ENCODE measurements at places on chromosomes 5 and 9.
A peak's percentile ranks its signal among the peaks of the same experiment; 100 is the strongest.

DNA sequence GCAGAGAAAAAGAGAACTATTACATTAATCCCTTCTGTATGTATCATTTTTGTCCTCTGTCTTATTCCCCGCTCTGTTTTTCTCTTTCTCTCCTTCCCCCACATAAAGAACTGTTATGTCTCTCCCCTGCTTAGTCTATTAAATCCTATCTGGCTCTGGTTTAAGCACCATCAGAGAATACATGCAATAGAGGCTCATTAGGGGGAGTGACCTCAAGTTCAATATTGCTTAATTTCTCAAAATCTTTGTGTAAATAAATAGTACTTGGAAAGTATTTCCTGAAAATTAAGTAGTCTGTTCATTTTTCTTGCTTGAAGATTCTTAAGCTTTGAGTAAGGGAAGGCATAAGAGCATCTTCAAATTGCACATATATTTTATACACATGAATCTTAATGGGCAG lies 41.2 kb upstream of the FAM174A start:
- no peak for DNase-seq

DNA sequence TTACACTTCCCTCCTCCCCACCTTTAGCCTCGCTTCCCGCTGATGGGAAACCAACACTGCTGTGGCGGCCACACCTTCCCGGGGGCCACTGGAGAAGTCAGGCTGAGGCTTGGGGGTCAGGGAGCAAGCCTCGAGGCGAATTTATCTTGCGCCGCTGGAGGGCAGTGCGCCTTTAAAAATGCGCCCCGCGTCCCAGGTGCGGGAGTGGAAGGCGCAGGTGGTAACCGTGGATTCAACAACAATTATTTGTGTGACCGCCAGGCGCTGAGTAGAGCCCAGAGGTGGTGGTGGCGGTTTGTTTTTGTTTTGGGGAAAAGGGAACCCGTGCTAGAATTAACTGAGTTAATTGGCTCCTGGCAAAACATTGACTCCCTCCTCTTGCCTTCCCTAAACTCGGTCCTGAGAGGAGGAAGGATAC lies 1.1 kb downstream of the CFAP77 start:
- peak; percentile 68 for DNase-seq

GRCh38 chr9:9108641-9109040 lies 1309.1 kb upstream of the DMAC1 start:
- DNase-seq: no peak

GRCh38 chr5:107876906-107877305 lies 206.2 kb upstream of the EFNA5 start:
- DNase-seq: no peak

- DNase-seq: no peak
These were observed 60.4 kb upstream of the TMED7 start for GRCh38 chr5:115686051-115686737.

- DNase-seq: peak; percentile 27
These were observed 9.5 kb upstream of the COMMD10 start for GRCh38 chr5:116075191-116075831.

DNA sequence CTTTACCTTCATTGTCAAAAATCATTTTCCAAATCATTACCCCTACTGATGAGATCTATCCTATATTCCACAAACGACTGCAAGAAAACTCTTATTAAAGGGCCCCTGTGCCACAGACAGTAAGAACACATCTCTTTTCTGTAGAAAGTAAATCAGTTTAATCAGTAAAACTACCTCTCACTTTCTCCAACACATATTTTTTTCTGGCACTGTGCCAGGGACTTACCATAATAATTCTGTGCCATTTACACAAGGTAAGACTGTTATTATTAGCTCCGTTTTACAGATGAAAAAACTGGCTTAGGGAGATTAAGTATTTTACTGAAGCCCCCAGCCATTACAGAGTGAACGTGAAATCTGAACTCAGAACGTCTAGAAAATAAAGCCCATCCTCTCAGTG lies 587.0 kb upstream of the COX7C start:
- no peak for DNase-seq

DNA sequence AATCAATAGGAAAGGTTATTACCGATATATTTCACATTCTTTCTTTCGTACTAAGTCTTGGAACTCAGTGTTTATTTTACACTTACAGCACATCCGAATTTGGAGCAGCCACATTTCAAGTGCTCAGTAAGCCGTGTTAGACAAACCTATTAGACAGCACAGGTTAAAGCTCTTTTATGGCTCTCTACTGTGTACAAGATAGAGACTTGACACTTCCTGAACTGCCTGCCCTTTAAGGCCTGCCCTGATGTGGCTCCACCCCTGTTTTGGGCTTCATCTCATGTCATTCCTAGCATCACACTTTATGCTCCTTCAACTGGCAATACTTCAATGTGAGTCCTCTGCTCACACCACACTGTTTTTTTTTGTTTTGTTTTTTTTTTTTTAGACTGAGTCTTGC lies 23.5 kb upstream of the SUSD1 start:
- DNase-seq: no peak

DNA sequence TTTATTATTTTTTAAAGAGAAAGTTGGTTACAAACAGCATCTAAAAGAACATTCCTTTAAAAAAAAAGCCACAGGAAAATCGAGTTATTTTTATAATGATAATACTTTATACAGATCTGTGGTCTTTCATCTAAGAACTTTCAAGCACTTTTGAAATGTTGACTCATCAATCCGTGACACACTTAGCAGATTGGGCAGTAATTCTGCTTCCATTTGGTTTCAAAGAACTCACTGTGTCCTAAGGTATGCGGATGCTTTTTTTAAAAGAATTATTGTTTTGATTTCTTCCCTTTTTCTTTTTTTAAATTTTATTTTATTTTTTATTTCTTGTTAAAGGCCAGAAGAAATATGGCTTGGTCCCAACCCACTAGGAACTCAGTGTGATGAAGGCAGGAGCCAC lies 147.8 kb downstream of the AOPEP start:
- DNase-seq: no peak

DNA sequence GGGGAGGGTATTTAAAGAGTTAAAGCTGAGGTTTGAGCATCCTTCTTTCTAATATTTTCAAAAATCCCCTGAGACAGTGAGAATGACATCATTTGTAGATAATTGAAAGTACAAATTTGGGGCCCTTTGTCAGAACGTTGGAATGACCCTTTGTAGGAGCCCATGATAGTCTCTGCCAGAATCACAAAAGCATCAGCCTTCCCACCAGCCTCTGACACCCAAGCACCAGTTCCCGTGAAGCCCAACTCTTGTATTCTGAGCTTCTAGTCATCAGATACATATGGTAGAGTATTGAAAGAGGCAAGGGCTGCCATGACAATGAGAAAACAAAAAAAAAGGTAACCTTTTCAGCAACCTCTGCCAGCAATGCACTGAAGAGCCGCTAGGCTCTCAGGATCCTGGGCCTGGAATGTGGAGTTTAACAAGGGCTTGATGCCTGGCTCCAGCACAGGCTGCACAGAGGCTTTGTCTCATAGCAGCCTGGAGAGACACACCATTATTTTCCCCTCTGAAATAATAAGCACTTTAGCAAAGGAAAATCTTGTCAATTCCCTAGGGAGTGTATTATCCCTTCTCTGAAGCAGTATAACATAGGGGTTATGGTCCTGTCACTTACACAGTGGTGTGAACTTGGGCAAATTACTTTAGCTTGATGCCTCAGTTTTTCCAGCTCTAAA lies 114.4 kb downstream of the ZNF608 start:
- no peak for DNase-seq

DNA sequence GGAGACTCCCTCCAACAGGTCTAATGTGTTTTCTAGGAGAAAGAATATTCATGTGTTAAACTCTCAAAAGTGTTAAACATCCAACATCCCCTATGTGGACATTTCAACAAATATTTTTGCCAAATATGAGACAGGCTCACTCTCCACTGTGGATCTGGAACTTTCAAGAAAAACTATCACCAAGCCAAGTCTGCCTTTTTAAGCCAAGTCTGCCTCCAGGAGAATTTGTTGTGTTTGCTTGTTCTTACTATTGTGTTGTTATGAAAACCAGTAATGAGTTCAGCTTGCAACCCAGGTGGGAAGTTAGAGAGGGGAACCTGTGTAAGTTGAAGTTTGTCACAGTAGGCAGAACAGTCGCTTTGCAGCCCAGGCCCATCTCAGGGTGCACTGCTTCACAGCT lies 228.1 kb downstream of the NFIB start:
- no peak for DNase-seq

GRCh38 chr9:110099236-110100095 lies 108.5 kb downstream of the C9orf152 start:
- no peak for DNase-seq

DNA sequence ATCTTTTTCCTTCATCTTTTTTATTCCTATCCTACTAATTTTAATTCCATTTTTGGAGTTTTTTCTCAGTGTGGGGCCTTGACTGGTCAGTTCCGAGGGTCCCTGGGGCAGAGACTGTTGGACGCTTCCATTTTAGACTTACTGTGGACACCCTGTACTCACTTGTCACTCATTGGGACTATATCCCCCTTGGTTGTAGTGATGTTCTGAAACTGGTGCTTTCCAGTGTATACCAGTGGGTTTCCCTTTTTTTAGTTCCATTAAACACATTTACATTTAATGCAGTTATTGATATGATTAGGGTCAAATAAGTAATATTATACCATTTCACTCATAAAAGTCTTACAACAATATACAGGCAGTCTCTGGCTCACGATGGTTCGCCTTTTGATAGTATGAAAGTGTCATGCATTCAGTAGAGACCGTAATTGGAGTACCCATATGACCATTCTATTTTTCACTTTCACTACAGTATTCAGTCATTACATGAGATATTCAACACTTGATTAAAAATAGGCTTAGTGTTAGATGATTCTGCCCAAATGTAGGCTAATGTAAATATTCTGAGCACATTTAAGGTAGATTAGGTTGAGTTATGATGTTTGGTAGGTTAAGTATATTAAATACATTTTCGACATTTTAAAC lies 46.0 kb downstream of the CNOT6 start:
- DNase-seq: no peak

DNA sequence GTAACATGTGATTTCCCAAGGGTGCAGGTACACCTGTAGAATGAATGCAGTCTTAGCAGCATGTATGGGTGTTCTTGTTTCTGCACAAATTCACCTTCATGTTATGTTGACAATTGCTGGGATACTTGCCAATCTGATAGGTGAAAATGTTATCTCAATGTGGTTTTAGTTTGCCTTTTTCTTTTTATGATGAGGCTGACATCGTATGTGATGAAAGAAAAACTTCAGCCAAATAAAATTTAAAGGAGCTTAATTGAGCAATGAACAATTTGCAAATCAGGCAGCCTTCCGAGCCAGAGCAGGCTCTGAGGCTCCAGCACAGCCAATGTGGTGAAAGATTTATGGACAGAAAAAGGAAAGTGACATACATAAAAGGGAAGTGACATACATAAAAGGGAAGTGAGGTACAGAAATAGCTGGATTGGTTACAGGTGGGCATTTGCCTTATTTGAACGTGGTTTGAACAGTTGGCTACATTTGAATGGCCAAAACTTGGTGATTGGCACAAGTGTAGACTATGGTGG lies 10.5 kb downstream of the TAL2 start:
- no peak for DNase-seq

DNA sequence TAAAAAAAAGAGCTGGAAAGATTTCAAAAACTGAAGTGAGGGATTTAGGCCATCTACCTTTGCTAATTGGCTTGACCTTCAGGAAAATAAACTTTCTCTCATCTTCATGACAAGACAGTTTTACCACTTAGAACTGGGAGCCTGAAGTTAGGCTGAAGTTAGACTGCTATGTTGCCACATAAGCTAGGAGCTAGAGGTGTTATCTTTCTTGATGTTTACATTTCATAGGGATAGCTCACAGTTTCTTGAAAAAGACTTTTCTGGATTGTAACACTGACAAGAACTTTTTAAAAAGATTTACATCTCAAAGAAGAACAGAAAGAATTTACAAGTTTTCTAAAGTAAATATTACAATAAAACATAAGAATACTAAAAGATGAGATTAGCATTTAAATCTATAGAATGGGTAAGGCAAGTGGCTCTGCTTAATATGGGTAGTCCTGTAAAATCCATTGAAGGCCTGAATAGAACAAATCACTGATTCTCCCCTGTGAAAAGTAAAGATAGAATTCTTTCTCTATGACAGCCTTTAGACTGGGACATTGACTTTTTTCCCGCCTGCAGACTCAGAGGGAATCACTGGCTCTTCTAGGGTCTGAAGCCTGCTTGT lies 1665.4 kb upstream of the CDH9 start:
- no peak for DNase-seq

DNA sequence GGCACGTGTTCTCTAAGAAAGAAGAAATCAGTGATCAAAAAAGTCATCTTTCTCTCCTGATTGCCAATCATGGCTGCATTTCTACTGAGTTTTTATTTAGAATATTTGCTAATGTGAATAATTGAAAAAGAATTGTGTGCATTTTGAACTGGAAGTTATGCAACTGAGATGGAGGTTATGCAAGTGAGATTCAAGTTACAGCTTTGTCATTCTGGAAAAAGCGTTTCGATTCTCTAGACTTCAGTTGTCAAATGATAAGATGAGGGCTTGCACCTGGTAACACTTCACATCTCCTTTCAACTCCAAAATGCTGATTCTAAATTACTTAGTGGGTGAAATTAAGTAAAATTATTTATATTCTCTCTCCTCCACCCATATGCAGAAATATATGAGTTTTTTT lies 36.4 kb downstream of the C6 start:
- DNase-seq: no peak

- no peak for DNase-seq
These were observed 231.4 kb upstream of the CDH9 start for GRCh38 chr5:27269766-27270165.

GRCh38 chr5:156836846-156837245 lies 13.2 kb upstream of the PPP1R2B start:
- no peak for DNase-seq

GRCh38 chr5:2960294-2960693 lies 208.8 kb upstream of the IRX2 start:
- DNase-seq: no peak

DNA sequence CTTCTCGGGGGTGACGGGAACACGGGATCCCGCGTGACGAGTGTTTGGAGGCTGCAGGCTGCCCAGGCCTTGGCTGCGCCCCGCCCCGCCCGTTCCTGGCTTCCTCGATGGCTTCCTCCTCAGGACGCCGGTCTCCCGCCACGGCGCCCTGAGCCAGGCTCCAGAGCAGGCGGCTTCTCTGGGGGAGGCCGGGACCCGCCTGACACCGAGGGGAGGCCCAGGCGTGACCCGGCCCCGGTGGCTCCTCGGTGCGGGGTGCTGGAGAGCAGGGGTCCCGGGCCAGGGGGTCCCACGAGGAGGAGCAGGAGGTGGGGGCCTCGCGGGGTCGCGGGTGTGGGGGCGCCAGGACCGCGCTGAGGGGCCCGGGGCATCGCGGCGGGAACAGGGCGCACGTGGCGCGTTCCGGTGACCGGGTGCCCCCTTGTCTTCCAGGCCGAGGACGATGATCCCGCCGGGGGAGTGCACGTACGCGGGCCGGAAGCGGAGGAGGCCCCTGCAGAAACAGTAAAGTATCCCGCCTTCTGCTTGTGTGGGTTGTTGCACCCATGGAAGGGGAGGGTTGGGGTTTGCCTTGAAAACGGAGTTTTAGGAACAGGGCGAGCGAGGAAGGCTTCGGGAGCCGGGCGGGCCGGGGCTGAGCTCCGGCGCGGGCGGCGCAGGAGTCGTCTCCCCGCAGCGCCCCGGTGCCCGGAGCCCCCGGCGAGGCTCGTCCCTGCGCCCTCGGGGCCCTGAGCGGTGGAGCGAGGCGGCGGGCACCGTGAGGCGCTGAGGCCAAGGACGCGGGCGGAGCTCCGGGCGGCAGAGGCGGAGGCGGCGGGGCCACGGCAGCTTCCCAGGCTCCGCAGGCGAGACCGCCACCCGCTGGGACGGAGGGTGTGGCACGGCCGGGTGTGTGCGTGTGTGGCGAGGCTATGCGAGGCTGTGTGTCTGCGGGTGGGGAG lies 22.2 kb downstream of the AHRR start:
- no peak for DNase-seq

- no peak for DNase-seq
These were observed 36.2 kb upstream of the UBAC1 start for GRCh38 chr9:135997090-135998015.

- DNase-seq: no peak
These were observed 124.0 kb upstream of the EFNA5 start for GRCh38 chr5:107794741-107795140.
